ENCODE measurements at places on chromosomes 12 and 14. TPM values are rescaled to one million over a fixed set of nuclear protein-coding genes. Genes with fewer than 3 reads are reported as not detected.

DNA sequence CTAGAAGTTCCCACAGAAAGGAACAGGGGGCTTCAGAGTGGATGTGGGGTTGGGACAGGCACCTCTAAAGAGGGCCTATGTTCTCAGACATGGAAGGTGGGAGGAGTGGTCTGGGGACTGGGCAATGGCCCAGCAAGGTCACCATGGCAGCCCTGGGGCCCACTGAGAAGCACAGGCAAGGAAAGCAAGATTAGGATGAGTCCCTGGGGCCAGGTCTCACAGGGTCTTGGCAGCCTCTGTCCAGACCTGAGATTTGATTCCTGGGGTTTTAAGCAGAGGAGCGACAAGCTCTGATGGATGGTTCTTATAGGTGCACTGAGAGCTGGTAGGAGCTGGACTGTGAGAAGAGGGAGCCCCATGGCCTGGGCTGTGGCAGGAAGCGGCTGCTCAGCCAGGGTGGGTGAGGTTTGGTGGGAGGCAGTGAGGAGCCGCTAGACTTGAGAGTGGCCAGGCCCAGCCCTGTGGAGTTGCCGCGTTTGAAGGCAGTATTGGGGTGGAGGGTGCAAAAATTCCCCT lies 44.0 kb downstream of the DLK1 start:
- H3K4me3 ChIP-seq = no peak overlapping the region
- no peaks in the 10 kb centered on the region for H3K27me3 ChIP-seq
- H3K36me3 ChIP-seq = no peaks in the 10 kb centered on the region
- H3K4me1 ChIP-seq = no peaks in the 10 kb centered on the region

DNA sequence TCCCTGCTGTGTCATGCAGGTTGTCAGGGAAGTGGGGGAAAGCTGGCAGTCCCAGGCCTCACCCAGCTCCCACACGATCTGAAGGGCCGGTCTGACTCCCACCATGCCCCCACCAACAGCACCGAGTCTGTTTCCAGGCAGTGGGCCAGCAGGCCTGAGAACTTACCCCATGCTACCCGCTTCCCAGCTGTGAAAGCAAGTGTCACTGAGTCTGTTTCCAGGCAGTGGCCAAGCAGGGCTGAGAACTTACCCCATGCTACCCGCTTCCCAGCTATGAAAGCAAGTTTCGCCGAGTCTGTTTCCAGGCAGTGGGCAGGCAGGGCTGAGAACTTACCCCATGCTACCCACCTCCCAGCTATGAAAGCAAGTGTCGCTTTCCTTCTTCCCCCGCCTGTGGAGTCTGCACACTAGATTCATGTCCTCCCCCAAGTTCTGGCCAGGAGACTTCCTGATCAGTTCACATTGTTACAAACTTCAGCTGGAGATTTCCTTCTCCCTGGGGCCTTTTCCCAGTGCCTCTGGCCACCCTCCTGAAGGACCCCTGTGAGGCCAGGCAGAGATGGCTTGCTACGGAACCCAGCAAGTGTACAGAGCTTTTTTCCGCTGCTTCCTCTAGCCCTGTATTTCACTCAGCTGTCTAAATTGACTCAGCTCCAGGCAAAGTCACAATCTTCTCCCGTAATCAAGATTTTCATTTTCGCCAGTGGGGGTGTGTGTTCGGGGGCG lies 435.4 kb downstream of the TMTC2 start:
- DNase-seq = no peak
- H3K27me3 ChIP-seq = no peaks in the 10 kb centered on the region
- H3K4me3 ChIP-seq = no peak overlapping the region
- no peaks in the 10 kb centered on the region for H3K36me3 ChIP-seq

DNA sequence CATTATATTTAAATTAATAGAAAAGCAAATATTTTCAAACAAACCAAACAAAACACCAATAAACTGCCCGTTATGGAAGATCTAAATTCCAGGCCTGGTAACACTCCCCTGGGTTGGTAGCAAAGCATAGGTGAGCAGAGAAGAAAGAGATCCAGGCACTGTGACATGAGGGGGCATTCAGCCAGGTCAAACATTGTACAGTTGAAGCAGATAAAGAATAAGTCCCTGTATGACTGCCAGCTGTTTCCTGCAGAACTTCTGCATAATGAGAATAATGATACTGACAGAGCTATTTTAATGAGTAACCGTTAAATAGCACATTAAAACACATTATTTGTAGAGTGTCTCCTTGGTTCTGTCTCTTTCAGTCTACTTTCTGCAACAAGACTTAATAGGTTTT lies 35.4 kb downstream of the SLC38A1 start:
- no peak overlapping the region for H3K4me3 ChIP-seq
- no peak for DNase-seq
- H3K36me3 ChIP-seq = peaks cover 20% of the 10 kb centered on the region
- no peaks in the 10 kb centered on the region for H3K27me3 ChIP-seq
- no peaks in the 10 kb centered on the region for H3K4me1 ChIP-seq
- 0 out of 2 replicates have a peak overlapping the region, but pooled peaks have one; percentile 74 for H3K27ac ChIP-seq

GRCh38 chr14:38175658-38176057 lies 32.0 kb upstream of the SSTR1 start:
- H3K4me1 ChIP-seq = peaks cover 6% of the 10 kb centered on the region
- H3K36me3 ChIP-seq = peaks cover 6% of the 10 kb centered on the region
- no peaks in the 10 kb centered on the region for H3K27me3 ChIP-seq
- DNase-seq = no peak
- no peak overlapping the region for H3K4me3 ChIP-seq

GRCh38 chr14:64654246-64654900 lies 49.9 kb upstream of the PLEKHG3 start:
- no peaks in the 10 kb centered on the region for H3K36me3 ChIP-seq
- H3K4me1 ChIP-seq = no peaks in the 10 kb centered on the region
- no peaks in the 10 kb centered on the region for H3K27me3 ChIP-seq
- no peak overlapping the region for H3K4me3 ChIP-seq
- H3K27ac ChIP-seq = no peak overlapping the region
- no peak for DNase-seq

DNA sequence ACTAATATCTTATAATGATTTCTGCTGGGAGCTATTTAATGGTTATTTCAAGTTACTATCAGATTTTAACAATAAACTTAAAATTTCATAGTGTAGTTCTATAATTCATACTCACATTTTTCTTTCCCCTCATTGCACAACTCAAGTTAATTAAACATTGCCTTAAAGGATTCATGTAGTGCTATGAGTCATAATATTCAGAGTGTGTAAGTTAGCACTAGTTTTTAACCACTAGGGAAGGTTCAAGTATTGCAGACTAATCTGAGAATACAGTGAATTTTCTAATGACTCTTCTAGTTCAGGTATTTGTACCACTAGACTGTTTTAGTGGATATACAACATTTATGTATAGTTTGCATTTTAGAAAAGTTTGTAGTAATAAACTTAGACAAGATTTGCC lies 49.9 kb downstream of the FOXA1 start:
- no peaks in the 10 kb centered on the region for H3K36me3 ChIP-seq
- no peaks in the 10 kb centered on the region for H3K4me1 ChIP-seq
- no peaks in the 10 kb centered on the region for H3K27me3 ChIP-seq
- H3K4me3 ChIP-seq = no peak overlapping the region

GRCh38 chr12:49609875-49610154 lies 4.4 kb upstream of the FAM186B start:
- H3K4me3 ChIP-seq = no peak overlapping the region
- H3K27me3 ChIP-seq = no peaks in the 10 kb centered on the region
- no peak overlapping the region for H3K27ac ChIP-seq
- no peak for DNase-seq
- H3K36me3 ChIP-seq = no peaks in the 10 kb centered on the region
- 0 out of 2 replicates have a peak, but pooled peaks cover 4% of the 10 kb centered on the region for H3K4me1 ChIP-seq

DNA sequence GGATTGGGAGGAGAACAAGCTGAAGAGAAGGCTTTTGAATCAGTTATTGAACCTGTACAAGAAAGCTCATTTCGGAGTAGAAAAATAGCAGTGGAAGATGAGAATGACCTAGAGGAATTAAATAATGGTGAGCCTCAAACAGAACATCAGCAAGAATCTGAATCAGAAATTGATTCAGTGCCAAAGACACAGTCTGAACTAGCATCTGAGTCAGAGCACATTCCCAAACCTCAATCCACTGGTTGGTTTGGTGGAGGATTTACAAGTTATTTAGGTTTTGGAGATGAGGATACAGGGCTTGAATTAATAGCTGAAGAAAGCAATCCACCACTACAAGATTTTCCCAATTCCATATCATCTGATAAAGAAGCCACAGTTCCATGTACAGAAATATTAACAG lies 13.5 kb downstream of the MIA2 start:
- no peak overlapping the region for H3K4me3 ChIP-seq
- no peak overlapping the region for H3K27ac ChIP-seq
- H3K27me3 ChIP-seq = no peaks in the 10 kb centered on the region
- no peaks in the 10 kb centered on the region for H3K36me3 ChIP-seq

DNA sequence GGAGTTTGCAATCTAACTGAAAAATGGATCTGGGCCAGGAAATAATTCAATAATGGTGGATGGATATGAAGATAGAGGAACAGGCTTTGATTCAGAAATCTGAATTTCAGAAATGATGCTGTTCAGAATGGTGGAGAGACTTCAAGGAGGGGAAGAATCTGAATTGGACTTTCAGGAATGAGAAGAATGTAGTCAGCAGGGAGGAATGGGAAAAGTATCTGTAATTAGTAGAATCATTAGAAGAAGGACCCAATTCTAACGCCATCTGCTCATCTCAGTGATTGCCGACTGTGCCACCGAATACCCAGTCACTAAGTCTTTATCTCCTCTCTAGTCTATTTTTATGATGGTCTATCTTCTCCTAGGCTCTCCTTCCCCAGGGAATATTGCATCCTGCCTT lies 363.2 kb downstream of the GALC start:
- 0 out of 2 replicates have a peak, but pooled peaks cover 11% of the 10 kb centered on the region for H3K4me1 ChIP-seq
- no peaks in the 10 kb centered on the region for H3K27me3 ChIP-seq
- peak; percentile 25 for DNase-seq

DNA sequence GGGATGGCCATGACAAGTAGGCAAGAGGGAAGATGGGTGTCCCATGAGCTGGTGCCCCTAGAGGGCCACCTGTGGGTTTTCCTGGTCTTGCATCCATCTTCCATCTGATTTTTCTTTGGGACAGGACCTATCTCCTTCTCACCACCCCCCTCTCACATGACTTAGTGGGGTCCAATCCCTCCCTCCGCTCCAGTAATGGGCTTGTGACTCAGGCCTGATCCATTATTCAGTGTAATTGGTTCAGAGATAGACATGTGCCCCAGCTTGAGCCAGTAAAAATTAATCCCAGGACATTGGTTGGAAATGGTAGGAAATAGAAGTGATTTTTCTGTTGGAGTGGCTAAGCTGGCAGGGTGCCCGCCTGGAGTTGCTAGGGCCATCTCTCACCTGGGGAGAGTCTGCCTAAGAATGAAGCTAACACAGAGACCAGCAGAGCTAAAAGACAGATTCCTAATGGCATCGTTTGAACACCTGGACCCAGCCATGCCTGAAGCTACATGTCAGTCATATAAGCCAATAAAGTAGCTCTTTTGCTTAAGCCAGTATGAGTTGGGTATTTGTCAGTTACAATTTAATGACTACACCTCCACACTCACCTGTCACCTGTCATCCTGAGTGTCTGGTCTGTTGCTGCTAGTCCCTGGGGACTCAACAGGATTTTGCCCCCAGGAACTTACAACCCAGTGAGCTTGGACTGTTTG lies 14.7 kb downstream of the RASAL1 start:
- H3K27ac ChIP-seq = no peak overlapping the region
- no peaks in the 10 kb centered on the region for H3K27me3 ChIP-seq
- no peak overlapping the region for H3K4me3 ChIP-seq

GRCh38 chr12:41419131-41419893 lies 231.2 kb downstream of the PDZRN4 start:
- no peaks in the 10 kb centered on the region for H3K36me3 ChIP-seq
- H3K27me3 ChIP-seq = no peaks in the 10 kb centered on the region
- H3K4me1 ChIP-seq = peaks cover 35% of the 10 kb centered on the region
- H3K27ac ChIP-seq = peak overlapping the region; percentile 50
- no peak for DNase-seq

DNA sequence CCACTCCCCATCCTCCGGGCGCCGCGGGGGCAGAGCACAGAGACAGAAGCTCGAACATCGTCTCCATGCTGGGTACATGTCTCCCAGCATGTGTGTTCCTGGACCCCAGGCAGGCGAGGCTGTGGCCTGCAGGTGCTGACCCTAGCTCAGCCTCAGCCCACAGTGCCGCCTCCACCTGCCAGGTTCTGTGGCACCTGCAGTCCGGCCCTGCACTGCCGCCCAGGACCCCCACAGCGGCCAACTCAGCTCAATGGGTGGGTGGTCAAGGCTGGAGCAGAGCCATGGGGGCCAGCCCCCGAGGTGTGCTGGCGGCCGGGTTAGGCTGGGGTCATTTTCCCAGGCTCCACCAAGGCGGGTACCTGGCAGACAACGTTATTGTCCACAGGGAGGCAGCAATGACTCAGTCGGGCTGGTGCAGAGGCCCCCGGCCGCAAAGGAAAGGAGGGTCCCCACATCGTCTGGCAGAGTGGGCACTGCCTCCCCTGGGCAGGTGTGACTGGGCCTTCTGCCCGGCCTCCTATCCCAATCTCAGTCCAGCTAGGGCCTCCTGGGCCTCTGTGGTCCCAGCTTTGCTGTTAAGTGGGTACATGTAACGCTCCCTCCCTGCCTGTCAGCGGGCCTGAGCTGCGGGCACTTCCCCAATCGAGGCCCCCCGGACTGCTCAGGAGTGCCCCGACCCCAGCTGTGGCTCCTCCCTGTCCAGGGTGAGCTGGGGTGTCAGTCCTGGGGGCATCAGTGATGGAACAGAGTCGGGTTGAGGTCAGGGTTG lies 20.2 kb upstream of the NUDT14 start:
- H3K4me1 ChIP-seq = no peaks in the 10 kb centered on the region
- peaks cover 9% of the 10 kb centered on the region for H3K27me3 ChIP-seq
- H3K27ac ChIP-seq = no peak overlapping the region
- no peaks in the 10 kb centered on the region for H3K36me3 ChIP-seq
- DNase-seq = peak; percentile 62

DNA sequence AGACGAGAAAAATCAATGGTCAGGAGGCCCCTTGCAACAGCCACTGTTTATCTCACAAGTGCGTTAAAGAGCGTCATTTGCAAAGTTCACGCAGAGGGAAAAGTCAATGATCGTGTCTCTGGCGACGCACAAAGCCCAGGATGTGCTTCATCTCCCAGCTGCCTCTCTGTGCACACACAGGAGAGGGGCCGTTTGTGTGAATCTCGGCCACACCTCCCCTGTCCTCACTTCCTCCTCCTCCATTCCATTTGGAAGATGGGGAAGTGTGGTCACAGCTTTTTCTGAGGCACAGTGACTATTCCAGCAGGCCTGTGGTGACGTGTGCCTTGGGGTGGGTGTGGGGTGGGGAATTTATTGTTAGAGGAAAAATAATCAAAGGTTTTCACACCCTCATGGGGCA lies 90.4 kb downstream of the RBM19 start:
- H3K36me3 ChIP-seq = no peaks in the 10 kb centered on the region
- no peaks in the 10 kb centered on the region for H3K27me3 ChIP-seq
- DNase-seq = no peak
- no peaks in the 10 kb centered on the region for H3K4me1 ChIP-seq
- no peak overlapping the region for H3K4me3 ChIP-seq

Gene RAB21
- 9.9 TPM for total RNA-seq

Gene NANOG
- 134 TPM for total RNA-seq

Gene CLEC6A
- not detected for total RNA-seq

Gene HCAR2
- total RNA-seq = not detected

Measured in GM23338 (cell line).